Coronary artery (tissue), 2 donors: ENCODE measurements at places on chromosomes 3 and 15.
A peak's percentile ranks its signal among the peaks of the same experiment; 100 is the strongest.

GRCh38 chr15:100308608-100309007 lies 33.2 kb downstream of the ADAMTS17 start:
- DNase-seq: peak; percentile 70

DNA sequence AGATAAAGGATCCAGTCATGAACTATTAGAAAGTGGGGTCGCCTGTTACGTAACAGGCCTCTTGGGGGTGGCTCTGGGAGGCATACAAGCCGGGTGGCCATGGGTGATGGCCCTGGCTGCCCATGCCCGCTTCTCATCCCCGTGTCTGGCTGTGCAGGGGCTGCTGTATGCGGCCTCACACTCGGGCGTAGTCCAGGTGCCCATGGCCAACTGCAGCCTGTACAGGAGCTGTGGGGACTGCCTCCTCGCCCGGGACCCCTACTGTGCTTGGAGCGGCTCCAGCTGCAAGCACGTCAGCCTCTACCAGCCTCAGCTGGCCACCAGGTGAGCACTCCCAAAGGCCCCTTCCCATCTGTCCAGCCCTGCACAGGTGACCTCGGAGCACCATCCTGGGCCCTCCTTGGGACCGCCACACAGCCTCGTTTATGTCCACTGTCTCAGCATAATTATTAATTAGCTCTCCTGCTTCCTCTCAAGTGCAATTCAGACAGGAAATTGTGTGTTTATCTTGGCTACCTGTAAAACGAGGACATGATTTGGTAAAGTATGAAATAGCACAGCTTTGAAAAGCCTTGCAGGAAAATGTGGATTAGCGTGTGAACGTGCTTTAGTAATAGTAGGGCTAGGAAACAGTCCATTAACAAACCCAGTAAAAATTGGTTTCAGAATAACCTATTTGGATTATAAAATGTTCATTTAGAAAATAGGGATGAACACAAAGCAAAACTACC lies 8.1 kb downstream of the CIB1 start:
- DNase-seq: no peak

DNA sequence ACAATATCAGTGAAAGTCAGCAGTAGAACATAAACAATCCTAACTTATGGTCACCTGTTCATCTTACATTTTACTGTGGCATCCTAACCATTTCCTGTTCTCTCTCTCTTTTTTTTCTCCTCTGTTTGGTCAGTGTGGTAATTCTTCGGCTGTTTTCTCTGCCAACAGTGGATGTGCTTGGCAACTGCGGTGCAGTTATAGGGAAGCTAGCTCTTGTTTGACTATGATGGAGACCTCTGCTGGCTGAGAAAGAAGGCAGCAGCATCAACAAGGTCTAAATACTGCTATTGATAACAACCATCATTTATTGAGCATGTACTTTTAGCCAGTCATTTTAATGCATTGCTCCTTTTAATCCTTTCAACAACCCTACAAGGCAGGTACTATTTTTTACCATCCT lies 723 bp upstream of the DRD3 start:
- no peak for DNase-seq

DNA sequence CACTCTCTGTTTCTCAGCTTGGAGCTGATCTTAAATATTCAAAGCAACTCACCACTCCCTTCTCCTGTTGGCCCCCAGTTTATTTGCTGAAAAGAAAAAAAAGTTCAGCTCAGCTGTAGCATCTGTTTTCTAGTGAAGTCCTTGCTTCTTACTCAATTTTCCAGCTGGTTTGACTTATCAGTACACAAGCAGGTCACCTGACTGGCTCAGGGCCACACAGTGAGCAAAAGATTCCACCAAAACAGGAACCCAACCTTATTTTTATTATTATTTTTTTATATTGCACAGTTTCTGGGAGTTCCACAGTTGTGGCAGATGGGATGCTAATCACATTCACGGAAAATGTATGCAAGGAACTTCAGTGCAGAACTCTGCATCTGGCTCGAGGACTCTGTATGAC lies 390.7 kb upstream of the RGMA start:
- DNase-seq: no peak

GRCh38 chr15:70226337-70226980 lies 128.7 kb upstream of the TLE3 start:
- no peak for DNase-seq

- DNase-seq: peak; percentile 97
These were observed at the start of gene NCEH1 for GRCh38 chr3:172710664-172711453. TSS of gene NCEH1 (minus strand) at chr3:172711067. CDS start at chr3:172710984, 83 bp downstream.

DNA sequence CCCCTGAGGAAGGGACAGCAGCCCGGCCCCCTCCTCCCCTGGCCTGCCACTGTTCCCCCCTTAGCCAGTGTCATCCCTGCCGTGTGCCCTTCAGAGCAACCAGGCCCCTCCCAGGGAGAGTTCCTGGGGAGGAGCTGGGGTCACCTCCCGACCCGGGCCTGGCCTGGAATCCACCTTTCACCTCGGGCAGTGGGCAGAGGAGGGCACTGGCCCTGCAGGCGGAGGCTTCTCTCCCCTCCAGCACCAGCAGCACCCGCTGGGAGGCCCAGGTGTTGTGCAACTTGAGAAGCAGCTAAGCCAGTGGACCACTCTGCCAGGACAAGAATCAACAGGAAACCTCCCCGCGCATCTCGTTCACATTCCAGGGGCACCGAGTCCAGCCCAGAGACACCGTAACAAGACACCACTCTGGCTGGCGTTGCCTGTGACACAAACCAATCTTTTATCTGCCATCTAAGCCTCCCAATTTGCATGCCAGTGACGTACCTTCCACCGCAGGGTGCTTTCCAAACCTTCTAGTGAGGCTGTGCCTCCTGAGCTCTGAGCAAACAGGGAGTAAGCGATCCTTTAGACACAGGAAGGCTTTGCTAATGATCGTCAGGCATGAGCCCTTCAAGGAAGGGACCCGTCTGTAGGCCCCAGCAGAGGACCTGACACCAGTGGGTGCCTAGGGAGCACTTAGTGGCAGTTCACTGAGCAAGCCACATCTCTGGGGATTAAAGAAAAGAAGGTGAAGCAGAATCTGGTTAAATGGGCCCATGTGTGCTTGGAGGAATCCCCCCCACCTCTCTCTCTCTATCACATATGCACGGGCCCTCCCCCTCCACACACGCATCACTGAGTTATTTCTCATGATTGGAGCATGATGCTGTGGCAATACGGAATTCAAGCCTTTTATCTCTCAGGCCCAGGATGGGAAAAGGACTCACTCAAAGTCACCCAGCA lies 98.9 kb upstream of the TLE3 start:
- DNase-seq: no peak

GRCh38 chr3:126511291-126511690 lies 6.3 kb downstream of the UROC1 start:
- DNase-seq: no peak

- DNase-seq: no peak
These were observed 36.5 kb downstream of the SLC6A6 start for GRCh38 chr3:14438929-14439328.
